ENCODE measurements at places on chromosomes 6 and 20.

- no peak for DNase-seq
These were observed 414.3 kb downstream of the KIF16B start for GRCh38 chr20:16158976-16159286.

DNA sequence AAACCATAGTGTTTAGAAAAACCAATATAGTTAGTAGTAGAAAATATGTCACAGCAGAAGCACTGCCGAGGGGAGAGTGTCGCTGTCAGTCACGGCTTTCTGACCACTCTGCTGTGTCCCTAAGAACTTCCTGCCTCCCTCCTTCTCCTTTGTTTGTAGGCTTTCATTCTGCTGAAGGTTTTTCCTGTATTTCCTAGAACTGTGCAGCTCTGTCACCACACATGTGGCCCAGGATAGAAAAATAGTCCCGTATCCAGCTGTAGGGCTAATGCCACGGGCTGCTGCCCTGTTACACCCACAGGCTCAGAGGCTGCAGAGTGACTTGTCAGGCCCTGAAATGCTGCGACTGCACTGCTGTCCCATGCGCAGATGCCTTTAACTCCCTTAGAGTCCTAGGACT lies 52.6 kb upstream of the SYNJ2 start:
- no peak for DNase-seq

DNA sequence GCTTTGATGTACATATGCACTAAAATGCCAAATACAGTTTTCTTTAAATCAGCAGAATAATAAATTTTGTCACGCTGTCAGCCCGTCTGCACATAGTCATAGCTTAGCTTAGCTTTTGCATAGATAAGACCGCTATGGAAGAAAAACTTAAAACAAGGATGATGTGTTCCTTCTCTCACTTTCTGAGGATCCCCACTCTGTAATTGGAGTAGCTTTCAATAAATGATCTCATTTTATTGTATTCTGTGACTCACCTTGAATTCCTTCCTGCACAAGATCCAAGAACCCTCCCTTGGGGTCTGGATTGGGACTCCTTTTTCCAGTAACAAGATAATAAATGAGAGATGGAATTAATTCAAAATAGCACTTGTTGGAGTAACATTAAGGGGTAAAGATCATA lies 186.2 kb downstream of the CDH26 start:
- DNase-seq: no peak

GRCh38 chr6:15001326-15001910 lies 244.5 kb upstream of the JARID2 start:
- no peak for DNase-seq

DNA sequence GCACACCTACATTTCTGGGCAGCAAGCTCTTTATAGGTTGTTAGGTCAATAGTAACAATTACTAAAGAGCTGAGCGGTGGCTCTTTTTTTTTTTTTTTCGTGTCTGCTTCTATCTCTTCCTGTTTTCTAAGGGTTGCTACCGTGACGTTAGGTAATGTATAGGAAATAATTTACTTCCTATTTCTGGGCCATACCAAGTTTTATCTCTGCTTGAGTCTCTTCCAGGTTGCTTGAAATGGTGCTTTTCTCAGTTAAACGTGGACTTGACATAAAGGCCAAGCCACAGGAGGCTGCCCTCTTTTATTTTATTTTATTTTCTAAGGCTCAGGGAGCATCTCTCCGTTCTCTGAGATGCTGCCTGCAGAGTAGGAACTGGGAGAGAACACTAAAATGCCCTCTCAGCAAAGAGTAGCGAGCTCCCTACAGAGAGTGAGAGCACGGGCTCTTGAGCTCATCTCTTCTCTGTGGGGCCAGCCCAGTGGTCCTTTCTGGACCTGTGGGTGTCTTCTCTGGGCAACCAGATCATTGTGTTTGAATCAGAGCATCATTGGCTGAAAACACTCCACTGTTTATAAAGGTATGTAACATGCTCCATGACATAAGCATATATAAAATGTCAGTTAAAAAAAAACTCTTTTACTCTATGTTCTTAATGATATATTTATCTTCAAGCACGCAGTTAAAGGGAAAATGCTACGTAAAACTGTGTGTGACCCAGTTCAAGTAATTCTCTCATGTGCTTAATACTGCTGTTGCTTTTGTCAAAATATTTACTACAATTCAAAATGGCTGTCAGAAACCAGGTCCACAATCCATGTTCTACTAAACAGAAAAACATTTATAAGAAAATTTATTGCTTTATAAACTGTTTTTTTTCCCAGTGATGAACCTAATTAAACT lies at the start of gene ZNF831:
Gene ZNF831, plus strand, starts transcription at position 191 of the 900 bp plus-strand sequence. CDS start 27,199 bp downstream, outside the sequence.
- DNase-seq: no peak

GRCh38 chr6:121442576-121442975 lies 7.1 kb downstream of the GJA1 start:
- DNase-seq: no peak

GRCh38 chr6:40630051-40630450 lies 42.9 kb upstream of the LRFN2 start:
- DNase-seq: no peak

GRCh38 chr6:92459606-92460005 lies 959.8 kb downstream of the EPHA7 start:
- DNase-seq: no peak

GRCh38 chr6:80020381-80021120 lies 16.1 kb downstream of the TTK start:
- no peak for DNase-seq

DNA sequence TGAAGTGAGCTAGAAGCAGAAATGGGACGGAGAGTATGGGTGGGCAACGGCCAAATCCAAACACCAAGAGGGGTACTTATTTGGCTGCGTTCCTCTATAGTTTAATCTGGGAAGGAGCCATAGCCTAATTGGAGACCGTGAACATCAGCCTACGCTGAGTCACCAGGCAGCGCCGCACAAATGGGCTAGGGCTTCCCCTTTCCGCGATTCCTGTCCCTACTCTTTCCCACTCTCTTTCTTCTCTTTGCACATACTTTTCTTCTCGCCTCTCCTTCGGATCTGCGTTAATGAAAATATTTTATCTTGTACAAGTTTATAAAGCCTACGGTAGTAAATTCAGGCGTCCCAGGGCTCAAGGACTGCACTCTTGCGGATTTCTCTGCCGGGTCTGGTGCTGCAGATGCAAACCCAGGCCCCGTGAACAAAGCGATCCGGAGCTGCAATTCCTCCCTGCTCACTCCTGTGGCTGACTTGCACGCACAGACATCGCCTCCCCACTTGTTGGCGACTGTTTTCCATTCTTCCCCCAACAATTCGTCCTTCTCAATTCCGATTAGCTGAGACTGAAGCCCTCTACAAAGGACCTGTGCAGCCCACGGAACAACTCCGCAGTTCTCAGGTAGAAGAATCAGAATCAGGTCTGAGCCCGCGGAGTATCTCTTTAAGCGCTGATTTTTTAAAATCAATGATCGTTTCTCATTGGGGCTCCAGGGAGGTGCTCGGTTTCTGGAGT lies 4.2 kb upstream of the TBX18 start:
- no peak for DNase-seq

GRCh38 chr6:118565311-118565960 lies 17.3 kb downstream of the PLN start:
- DNase-seq: no peak

DNA sequence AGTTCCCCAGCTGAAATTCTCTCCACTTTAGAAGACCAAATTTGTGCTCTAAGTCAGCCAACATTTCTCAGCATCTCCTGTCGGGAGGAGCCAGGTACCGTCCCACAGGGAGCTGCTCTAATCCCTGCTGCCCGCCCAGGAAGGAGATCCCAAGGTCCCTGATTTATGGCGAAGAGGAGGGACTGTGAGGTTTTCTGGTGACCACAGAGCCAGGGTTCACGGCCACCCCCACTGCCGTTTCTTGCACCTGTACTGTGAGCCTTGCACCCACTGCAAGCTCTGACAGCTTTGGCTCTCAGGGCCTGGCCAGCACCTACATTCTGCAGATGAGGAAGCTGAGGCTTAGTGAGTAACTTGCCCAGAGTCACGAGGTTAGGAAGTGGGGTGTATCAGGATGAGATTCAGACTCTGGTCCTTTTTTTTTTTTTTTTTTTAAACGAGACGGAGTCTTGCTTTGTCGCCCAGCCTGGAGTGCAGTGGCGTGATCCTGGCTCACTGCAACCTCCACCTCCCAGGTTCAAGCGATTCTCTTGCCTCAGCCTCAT lies 34.9 kb downstream of the FOXC1 start:
- DNase-seq: no peak

DNA sequence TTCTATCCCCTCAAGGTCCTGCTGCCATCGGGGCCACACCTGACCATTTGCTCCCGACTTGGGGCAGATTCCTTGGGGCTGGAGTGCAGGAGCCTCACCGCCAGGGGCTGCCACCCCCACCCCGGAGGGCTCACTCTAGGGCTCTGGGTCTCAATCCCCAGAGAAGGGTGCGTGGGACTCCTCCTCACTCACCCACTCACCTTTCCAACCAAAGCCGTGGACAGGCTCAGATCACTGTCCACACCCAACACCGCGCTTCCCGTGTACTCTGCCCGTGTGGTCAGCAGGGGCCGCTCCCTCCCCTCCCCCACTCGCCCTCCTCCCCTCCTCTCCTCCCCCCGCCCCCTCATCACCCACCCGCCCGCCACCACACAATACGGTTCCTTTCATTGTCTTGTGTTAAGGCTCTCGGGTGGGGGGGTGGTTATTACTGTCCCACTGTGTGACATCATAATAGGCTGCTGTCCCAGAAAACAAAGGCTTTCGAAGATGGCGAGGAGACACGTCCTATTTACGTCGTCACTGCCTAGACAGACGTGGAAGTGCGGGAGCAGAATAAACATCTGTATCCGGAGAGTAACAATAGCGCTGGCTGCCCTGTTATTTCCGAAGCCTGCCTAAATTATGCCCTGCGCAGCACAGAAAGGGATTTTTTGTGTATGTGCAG lies 85.8 kb downstream of the YTHDF1 start:
- DNase-seq: no peak

GRCh38 chr20:47011984-47012383 lies 117.3 kb downstream of the EYA2 start:
- DNase-seq: no peak

DNA sequence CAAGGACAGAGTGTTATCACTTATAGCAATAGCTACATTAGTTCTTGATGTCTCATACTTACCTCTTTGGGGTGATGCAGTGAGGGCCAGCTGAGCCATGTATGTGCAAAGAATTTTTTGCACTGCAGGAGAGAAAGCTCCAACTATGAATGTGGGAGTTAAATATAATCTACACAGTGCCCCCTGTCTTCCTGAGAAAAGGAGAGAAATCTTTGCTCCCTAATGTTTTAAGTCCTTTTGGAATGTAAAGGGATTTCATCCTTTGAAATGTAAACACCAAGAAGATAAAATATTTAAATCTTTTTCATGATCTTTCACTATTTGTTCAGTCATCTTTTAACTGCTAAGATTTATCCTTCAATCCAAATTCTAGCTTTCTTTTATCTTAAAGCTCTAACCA lies 822.1 kb downstream of the TENT5A start:
- no peak for DNase-seq

GRCh38 chr20:10922941-10923340 lies 249.1 kb upstream of the JAG1 start:
- DNase-seq: no peak
